ENCODE measurements at places on chromosomes 4 and X. TPM values are rescaled to one million over a fixed set of nuclear protein-coding genes. Genes with fewer than 3 reads are reported as not detected.
A peak's percentile ranks its signal among the peaks of the same experiment; 100 is the strongest.

Gene TMEM47
- 128 TPM for total RNA-seq

Gene XAGE1A
- total RNA-seq: not detected

GRCh38 chrX:51891821-51892551 is 1.4 kb upstream of the MAGED1 start:
- peak; percentile 81 for DNase-seq

DNA sequence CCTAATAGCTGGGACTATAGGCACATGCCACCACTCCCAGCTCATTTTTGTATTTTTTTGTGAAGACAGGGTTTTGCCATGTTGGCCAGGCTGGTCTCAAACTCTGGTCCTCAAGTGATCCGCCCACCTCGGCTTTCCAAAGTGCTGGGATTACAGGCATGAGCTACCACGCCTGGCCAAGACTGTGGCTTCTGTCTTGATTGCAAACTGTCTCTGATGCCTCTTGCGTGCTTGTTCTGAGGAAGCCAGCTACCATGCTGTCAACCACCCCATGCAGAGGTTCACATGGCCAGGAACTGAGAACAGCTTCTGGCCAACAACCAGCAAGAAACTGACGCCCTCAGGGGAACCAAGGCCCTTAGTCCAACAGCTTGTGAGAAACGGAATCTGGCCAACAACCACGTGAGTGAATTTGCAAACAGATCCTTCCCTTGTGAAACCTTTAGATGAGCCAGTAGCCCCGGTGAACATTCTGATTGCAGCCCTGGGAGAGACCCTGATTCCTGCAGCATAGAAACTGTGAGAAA is 71.2 kb downstream of the SUPT20HL2 start:
- DNase-seq: peak; percentile 18

Data from fibroblast of lung (primary cell).